HFFc6 (cell line): ENCODE measurements at places on chromosomes 7 and 10.
A peak's percentile ranks its signal among the peaks of the same experiment; 100 is the strongest.

DNA sequence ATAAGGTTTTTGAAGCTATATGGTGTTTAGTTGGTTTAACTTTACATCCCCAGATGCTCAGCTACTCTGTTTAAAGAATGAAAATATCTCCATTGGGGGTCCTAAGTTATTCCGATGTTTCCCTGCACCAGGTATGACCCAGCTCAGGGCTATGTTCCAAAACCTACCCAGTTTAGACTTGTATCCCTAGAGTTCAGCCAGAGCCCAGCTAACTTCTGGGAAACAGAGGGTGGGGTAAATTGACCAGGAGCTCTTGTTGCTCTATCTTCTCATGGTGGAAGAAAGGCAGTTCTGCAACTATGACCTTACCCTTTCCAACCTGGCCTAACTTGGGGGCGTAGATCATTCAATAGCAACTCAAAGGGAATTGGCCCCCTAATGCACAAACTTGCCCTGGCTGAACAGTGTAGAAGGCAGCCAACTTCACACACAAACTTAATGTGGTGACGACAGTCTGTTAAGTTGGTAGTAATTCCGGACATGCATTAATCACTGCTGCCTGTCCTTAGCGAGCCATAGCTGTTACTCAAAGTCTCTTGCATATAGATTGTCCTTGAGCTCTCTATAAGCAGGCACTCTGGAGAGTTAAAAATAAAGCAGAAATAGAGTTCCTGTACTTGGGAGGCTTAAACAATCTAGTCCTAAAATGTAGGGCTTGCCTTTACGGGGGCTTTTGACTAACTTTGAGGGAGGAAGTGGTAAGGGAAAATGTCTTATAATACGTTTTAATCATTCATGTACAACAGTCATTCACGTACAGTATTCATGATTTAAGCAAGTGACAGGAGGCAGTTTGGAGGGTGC lies 5.3 kb upstream of the ZNRF2 start:
- H3K27ac ChIP-seq, result no peak overlapping the region
- peaks cover 9% of the 10 kb centered on the region for H3K27me3 ChIP-seq
- H3K4me3 ChIP-seq, result no peak overlapping the region
- DNase-seq, result no peak
- H3K4me1 ChIP-seq, result peaks cover 3% of the 10 kb centered on the region; the same call in 1 of the 2 replicates
- H3K36me3 ChIP-seq, result no peaks in the 10 kb centered on the region

- no peaks in the 10 kb centered on the region for H3K27me3 ChIP-seq
- DNase-seq, result peak; percentile 69
- H3K27ac ChIP-seq, result peak overlapping the region; percentile 54; the same call in 1 of the 2 replicates
- H3K4me1 ChIP-seq, result peaks cover 46% of the 10 kb centered on the region
- peaks cover 32% of the 10 kb centered on the region for H3K36me3 ChIP-seq
Observed at GRCh38 chr10:31622978-31623377, 304.0 kb downstream of the ZEB1 start.

- no peak overlapping the region for H3K27ac ChIP-seq
- no peaks in the 10 kb centered on the region for H3K36me3 ChIP-seq
- H3K4me1 ChIP-seq, result peaks cover 6% of the 10 kb centered on the region
- peaks cover 12% of the 10 kb centered on the region for H3K27me3 ChIP-seq
- no peak for DNase-seq
Observed at GRCh38 chr7:155792315-155792960, 19.8 kb downstream of the SHH start.

DNA sequence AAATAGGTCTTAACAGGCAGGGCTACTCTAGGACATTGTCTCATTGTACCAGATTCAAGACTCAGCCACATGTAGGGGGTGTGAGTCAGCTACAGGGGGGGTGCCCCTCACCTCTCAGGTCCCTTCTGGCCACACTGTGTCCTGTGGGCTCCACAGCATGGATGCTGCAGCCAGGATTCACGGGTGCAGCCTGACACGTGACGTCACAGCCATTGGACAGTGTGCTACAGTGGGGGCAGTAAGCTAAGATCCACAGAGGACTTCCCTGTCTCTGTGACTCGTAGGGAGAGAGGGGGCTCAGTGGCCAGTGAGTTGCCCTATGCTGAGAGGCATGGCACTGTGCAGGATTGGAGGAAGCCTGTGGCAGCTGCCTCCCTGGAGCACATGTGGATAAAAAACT lies 77.9 kb downstream of the TMEM178B start:
- no peak overlapping the region for H3K4me3 ChIP-seq
- H3K27ac ChIP-seq, result no peak overlapping the region
- no peak for DNase-seq
- no peaks in the 10 kb centered on the region for H3K36me3 ChIP-seq

GRCh38 chr10:117216611-117217195 lies 19.4 kb downstream of the KCNK18 start:
- peak; percentile 23 for DNase-seq
- H3K4me3 ChIP-seq, result peak overlapping the region; percentile 78
- no peaks in the 10 kb centered on the region for H3K36me3 ChIP-seq

DNA sequence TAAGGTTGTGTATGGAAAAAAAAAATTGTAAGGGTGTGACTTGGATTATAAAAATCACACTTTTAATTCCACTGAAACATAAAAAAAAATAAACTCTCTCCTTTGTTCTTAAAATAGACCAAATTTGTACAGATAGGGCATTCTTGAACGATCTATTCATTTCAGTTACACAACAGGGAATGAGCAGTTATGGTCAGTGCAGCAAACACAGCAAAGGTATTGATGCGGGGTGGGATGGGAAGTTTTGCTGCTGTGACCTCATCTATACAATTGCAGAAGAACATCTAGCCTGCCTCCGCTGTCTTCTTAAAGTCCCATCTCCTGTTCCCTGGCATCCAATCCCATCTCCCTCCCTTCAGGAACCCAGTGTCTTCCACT lies 580.2 kb downstream of the SUGCT start:
- peaks cover 51% of the 10 kb centered on the region for H3K4me1 ChIP-seq
- peaks cover 7% of the 10 kb centered on the region; the same call in 1 of the 2 replicates for H3K36me3 ChIP-seq

DNA sequence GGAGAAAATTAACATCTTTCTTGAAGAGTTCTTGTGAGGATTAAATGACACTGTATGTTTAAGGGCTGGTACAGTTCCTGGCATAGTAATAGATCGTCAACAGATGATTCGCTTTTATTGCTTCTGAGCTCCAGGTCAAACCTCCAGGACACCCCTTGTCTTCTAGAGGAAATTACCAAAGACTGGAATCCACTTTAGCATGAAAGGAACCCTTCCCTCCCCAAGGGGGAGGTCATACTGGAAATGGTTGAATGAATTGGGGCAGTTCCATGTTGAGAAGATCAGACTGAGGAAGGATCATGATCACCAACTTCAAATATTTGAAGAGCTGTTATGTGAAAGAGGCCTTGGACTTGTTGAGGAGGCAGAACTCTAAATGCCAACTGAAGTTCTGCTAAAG lies 8.9 kb downstream of the NFE2L3 start:
- H3K27ac ChIP-seq, result no peak overlapping the region
- no peak overlapping the region for H3K4me3 ChIP-seq
- H3K4me1 ChIP-seq, result peaks cover 44% of the 10 kb centered on the region
- H3K27me3 ChIP-seq, result no peaks in the 10 kb centered on the region; the same call in none of the 2 replicates
- no peak for DNase-seq
- no peaks in the 10 kb centered on the region; the same call in 1 of the 2 replicates for H3K36me3 ChIP-seq

DNA sequence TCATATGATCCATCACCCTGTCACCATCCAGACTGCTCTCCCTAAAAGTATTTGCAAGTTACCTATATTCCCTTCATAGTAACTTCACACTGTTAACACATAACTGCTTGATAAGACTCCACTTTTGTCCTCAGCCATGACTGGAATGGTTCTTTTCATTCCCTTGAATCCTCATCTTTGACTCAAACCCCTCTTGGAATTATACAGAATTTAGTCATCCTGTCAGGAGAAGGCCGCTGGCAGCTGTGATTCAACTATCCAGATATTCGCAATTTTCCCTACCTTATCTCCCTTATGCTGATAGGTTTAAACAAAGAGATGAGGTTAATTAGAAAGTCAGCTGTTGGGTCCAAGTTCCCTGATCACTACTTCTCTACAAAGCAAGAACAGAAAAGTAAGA lies 143.0 kb upstream of the HPS1 start:
- H3K27ac ChIP-seq, result peak overlapping the region; percentile 59
- peaks cover 49% of the 10 kb centered on the region for H3K4me1 ChIP-seq
- no peaks in the 10 kb centered on the region; the same call in 1 of the 2 replicates for H3K27me3 ChIP-seq
- peak; percentile 51 for DNase-seq
- peak overlapping the region; percentile 5; the same call in 1 of the 2 replicates for H3K4me3 ChIP-seq

DNA sequence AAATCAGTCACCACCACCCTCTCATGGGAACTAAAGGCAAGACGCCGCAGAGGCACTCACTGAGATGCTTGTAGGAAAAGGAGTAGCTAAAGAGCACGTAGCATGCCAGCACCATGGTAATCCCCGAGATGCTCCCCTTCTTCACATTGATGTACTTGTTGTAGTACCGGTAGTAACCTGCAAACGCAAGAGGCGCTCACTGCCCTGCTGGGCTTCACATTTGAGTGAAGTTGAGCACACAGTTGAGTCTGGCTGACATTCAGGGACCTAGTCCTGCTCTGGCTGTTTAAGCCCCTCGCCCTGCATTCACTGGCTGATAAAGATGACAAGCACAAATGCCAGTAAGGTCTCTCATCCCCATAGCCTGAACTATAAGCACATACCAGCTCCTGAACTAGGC lies 6.9 kb downstream of the ATP5MF start:
- peak; percentile 16 for DNase-seq
- H3K4me3 ChIP-seq, result no peak overlapping the region
- H3K27me3 ChIP-seq, result peaks cover 2% of the 10 kb centered on the region; the same call in 1 of the 2 replicates
- peaks cover 24% of the 10 kb centered on the region for H3K36me3 ChIP-seq
- peak overlapping the region; percentile 34; the same call in 1 of the 2 replicates for H3K27ac ChIP-seq

DNA sequence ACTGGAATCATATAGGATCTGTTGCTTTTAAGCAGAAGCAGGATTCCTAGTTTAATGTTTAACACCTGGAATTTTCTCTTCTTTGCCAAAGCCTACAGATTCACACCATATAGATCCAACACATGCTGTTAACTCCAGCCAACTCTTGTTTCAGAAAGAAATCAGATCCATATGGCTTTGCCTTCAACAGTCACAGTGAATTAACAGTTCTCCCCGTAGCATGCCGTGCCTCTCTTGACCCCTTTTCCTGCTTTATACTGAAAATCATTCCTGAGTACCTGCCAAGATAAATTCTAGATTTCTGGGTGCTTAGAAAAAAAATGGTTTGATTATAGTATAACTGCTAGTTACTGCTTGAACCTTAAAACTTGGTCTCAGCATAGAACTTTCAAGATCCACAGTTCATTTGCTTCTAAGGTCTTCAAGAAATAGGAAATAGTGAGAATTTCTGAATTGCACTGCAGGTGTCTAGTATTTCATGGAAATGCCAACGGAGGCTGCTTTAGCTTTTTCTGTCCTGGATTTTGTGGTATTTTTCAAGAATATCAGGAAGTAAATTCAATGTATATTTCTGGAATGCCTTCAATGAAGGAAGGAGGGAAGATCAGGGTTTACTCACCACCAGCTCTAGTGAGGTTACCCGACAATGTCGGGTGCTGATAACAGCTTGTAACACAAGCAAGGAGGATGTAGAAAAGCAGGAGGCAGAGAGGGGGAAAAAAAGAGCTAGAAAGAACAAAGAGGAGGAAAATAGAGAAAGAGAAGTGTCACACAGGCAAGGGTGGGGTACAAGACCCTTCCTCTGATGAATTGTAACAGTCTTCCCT lies 6.6 kb downstream of the AASS start:
- H3K36me3 ChIP-seq, result no peaks in the 10 kb centered on the region
- DNase-seq, result no peak
- peak overlapping the region; percentile 65 for H3K27ac ChIP-seq
- no peaks in the 10 kb centered on the region for H3K27me3 ChIP-seq
- H3K4me3 ChIP-seq, result peak overlapping the region; percentile 88

DNA sequence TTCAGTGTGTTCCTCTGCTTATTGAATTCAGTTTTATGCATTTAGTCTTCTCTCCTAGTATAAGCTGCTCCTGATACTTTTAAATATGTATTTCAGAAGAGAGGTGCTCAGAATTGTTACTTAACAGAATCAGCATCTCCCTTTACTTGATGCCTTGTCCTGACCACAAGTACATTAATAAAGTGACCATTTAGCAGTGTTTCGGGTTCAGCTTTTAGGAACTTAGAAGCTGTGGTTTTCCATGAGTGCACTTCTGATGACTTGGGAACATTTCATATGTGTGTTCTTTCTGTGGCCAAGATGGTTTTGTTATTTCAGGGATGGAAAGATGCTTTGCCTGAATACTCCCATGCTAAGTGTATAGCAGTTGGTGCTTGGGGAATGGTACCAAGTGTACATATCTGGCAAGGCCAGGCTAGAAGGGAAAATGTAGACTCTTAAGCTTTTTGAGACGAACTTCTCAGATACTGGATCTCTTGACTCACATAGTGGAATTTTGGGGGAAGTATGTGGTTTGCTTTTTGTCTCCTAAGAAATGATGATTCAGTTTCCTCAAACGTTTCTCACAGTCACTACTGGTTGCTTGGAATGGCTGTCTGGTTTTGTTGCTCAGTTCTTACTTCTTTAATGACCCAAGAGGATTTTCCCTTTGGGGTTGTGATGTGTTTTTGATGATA lies 17.2 kb downstream of the SGPL1 start:
- peak; percentile 86 for DNase-seq
- peaks cover 31% of the 10 kb centered on the region for H3K36me3 ChIP-seq
- H3K27me3 ChIP-seq, result no peaks in the 10 kb centered on the region
- H3K4me1 ChIP-seq, result peaks cover 90% of the 10 kb centered on the region
- H3K27ac ChIP-seq, result peak overlapping the region; percentile 91
- peak overlapping the region; percentile 67 for H3K4me3 ChIP-seq

DNA sequence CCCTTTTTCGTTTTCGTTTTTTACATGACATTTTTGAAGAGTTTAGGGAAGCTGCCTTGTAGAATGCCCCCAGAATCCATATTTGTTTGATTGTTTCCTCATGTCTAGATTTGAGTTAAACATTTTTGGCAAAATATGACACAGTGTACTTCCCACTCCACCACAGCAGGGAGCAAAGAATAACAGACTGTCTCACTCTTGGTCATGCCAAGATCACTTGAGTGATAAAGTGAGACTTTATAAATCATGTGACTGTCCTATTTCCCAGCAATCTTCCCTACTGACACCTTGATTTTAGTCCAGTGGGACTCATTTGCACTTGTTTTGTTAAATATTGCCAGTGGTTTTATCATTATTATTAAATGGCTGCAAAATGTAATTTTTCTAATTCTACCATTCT lies 44.4 kb upstream of the USP6NL start:
- H3K4me1 ChIP-seq, result peaks cover 9% of the 10 kb centered on the region
- H3K27ac ChIP-seq, result no peak overlapping the region
- no peak for DNase-seq
- no peak overlapping the region for H3K4me3 ChIP-seq
- peaks cover 11% of the 10 kb centered on the region for H3K27me3 ChIP-seq

GRCh38 chr10:60803433-60803832 lies 25.2 kb downstream of the CDK1 start:
- H3K27me3 ChIP-seq, result no peaks in the 10 kb centered on the region; the same call in 1 of the 2 replicates
- no peak overlapping the region for H3K27ac ChIP-seq
- H3K36me3 ChIP-seq, result no peaks in the 10 kb centered on the region
- no peak overlapping the region for H3K4me3 ChIP-seq

DNA sequence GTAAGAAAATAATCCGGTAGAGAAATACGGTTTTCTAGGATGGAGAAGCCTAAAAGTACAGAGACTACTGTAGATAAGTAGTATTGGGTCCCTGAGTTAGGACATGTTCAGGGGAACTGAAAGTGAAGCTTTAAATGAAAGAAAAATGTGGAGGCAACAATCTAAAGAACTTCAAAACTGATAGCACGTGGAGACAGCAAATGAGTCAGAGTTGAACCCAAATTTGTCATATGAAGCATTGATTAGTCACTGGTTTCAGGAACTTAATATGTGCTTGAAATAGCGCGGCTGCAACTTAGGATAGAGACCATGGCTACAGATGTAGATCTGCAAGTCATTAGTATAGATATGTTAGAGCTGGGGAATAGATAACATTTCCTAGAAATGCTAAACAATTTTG lies 1138.6 kb upstream of the SORCS1 start:
- no peak overlapping the region for H3K27ac ChIP-seq
- no peaks in the 10 kb centered on the region for H3K27me3 ChIP-seq
- H3K4me1 ChIP-seq, result peaks cover 5% of the 10 kb centered on the region; the same call in 1 of the 2 replicates
